PC-9 (cell line): ENCODE measurements at places on chromosomes 16 and 17.
A peak's percentile ranks its signal among the peaks of the same experiment; 100 is the strongest.

DNA sequence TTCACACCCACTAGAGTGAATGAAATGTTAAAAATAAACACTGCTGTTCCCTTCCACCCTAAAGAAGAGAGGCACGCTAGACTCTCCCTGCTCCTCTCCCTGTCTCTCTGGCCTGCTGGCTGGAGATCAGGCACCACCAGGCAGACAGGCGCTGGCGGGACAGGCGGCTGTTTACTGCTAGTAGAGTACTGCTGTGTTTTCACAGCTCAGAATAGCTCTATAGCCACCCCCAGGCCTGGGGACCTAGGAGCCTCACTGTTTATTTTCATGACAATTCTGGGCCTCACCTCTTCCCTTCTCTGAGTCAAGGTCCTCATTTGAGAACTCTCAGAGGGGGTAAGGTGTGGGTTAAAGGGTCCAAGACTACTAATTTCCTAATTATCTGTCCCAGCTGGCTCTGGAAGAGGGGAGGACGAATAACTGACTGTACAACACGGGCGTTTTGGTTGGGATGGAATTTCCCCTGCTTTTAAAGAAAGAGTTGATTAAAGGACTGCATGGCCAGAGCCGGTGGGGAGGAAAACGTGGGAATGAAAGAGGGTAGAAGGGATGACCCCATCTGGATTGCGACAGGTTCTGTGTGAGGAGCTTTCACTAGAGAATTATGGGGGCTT lies 9.0 kb upstream of the G6PC1 start:
- H3K27me3 ChIP-seq = no peaks in the 10 kb centered on the region
- H3K4me3 ChIP-seq = no peak overlapping the region
- H3K36me3 ChIP-seq = no peaks in the 10 kb centered on the region

- DNase-seq = no peak
- peaks cover 19% of the 10 kb centered on the region for H3K27me3 ChIP-seq
- H3K4me3 ChIP-seq = no peak overlapping the region
Observed at GRCh38 chr17:10499950-10500349, 18.4 kb downstream of the MYH1 start.

GRCh38 chr16:84482951-84483881 lies 21.2 kb downstream of the MEAK7 start:
- H3K27ac ChIP-seq = no peak overlapping the region
- H3K4me3 ChIP-seq = no peak overlapping the region
- no peaks in the 10 kb centered on the region for H3K27me3 ChIP-seq
- no peaks in the 10 kb centered on the region for H3K4me1 ChIP-seq
- peaks cover 18% of the 10 kb centered on the region for H3K36me3 ChIP-seq
- DNase-seq = no peak

GRCh38 chr16:1941162-1942046 lies 1.6 kb downstream of the MSRB1 start:
- H3K4me1 ChIP-seq = peaks cover 21% of the 10 kb centered on the region
- peak overlapping the region; percentile 81; the same call in 1 of the 2 replicates for H3K4me3 ChIP-seq
- H3K27ac ChIP-seq = peak overlapping the region; percentile 61
- DNase-seq = no peak
- no peaks in the 10 kb centered on the region for H3K36me3 ChIP-seq

GRCh38 chr16:15509051-15509592 lies 74.7 kb downstream of the BMERB1 start:
- DNase-seq = no peak
- H3K27me3 ChIP-seq = no peaks in the 10 kb centered on the region
- no peak overlapping the region for H3K27ac ChIP-seq
- peaks cover 14% of the 10 kb centered on the region for H3K4me1 ChIP-seq

GRCh38 chr17:67258821-67259468 lies 13.9 kb upstream of the HELZ start:
- H3K4me3 ChIP-seq = no peak overlapping the region
- H3K4me1 ChIP-seq = peaks cover 12% of the 10 kb centered on the region
- DNase-seq = no peak
- H3K36me3 ChIP-seq = no peaks in the 10 kb centered on the region
- no peak overlapping the region for H3K27ac ChIP-seq

- H3K27me3 ChIP-seq = no peaks in the 10 kb centered on the region
- DNase-seq = peak; percentile 55
- peak overlapping the region; percentile 79 for H3K4me3 ChIP-seq
- no peaks in the 10 kb centered on the region; the same call in 1 of the 2 replicates for H3K36me3 ChIP-seq
Observed at GRCh38 chr16:57736419-57737351, 1.1 kb downstream of the KATNB1 start.

GRCh38 chr17:14037453-14037852 lies 31.9 kb upstream of the COX10 start:
- H3K4me1 ChIP-seq = no peaks in the 10 kb centered on the region
- no peak overlapping the region for H3K27ac ChIP-seq
- H3K4me3 ChIP-seq = no peak overlapping the region
- H3K27me3 ChIP-seq = no peaks in the 10 kb centered on the region
- no peaks in the 10 kb centered on the region for H3K36me3 ChIP-seq

GRCh38 chr17:70468661-70469060 lies 299.3 kb downstream of the KCNJ2 start:
- no peaks in the 10 kb centered on the region for H3K27me3 ChIP-seq
- no peak overlapping the region for H3K4me3 ChIP-seq
- H3K36me3 ChIP-seq = no peaks in the 10 kb centered on the region
- no peak overlapping the region for H3K27ac ChIP-seq
- no peaks in the 10 kb centered on the region for H3K4me1 ChIP-seq
- no peak for DNase-seq

DNA sequence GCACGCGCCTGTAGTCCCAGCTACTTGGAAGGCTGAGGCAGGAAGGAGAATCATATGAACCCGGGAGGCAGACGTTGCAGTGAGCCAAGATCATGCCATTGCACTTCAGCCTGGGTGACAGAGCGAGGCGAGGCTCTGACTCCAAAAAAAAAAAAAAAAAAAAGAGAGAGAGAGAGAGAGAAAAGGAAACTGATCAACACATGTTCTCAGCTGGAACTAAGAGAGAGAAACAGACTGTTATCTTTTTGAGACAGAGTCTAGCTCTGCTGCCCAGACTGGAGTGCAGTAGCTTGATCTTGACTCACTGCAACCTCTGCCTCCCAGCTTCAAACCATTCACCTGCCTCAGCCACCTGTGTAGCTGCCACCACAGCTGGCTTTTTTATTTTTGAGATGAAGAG lies 60.4 kb downstream of the STH start:
- no peak overlapping the region for H3K27ac ChIP-seq
- H3K4me1 ChIP-seq = peaks cover 12% of the 10 kb centered on the region
